Ovary (tissue), 10 donors: ENCODE measurements at places on chromosomes 7 and 10. TPM values are rescaled to one million over a fixed set of nuclear protein-coding genes. Genes with fewer than 3 reads are reported as not detected.
A peak's percentile ranks its signal among the peaks of the same experiment; 100 is the strongest.

The SFTPA2 gene
- not detected for total RNA-seq

The MRM2 gene
- 12.6 TPM for total RNA-seq

The TAS2R41 gene
- not detected for total RNA-seq

The PDZD7 gene
- 0.83 TPM for total RNA-seq

The MINDY4 gene
- 18.2 TPM for total RNA-seq

DNA sequence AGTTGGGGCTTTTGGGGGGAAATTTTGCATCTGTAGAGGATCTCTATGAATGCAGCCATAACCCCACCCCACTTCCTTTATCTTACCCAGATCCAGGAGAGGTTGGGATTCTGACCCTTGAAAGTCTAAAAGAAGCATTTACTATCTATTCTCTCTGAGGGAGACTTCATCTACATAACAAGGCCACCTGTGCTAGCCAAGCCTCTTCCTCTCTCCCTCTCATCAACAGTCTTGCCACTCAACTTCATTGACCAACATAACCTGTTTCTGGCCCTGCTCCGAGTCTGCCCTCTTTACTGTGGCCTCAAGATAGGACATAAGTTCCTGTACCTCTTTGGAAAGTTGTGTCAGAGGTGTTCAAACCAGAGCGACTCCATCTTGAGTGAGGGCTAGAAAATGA is 19.4 kb downstream of the TUBAL3 start:
- no peak for DNase-seq
- no peak overlapping the region for H3K27ac ChIP-seq
- H3K27me3 ChIP-seq = no peaks in the 10 kb centered on the region
- no peaks in the 10 kb centered on the region for H3K36me3 ChIP-seq

GRCh38 chr10:15491856-15492642 is 121.0 kb upstream of the FAM171A1 start:
- no peak overlapping the region for H3K4me3 ChIP-seq
- DNase-seq = no peak
- no peaks in the 10 kb centered on the region for H3K36me3 ChIP-seq
- H3K27me3 ChIP-seq = no peaks in the 10 kb centered on the region
- H3K27ac ChIP-seq = no peak overlapping the region

DNA sequence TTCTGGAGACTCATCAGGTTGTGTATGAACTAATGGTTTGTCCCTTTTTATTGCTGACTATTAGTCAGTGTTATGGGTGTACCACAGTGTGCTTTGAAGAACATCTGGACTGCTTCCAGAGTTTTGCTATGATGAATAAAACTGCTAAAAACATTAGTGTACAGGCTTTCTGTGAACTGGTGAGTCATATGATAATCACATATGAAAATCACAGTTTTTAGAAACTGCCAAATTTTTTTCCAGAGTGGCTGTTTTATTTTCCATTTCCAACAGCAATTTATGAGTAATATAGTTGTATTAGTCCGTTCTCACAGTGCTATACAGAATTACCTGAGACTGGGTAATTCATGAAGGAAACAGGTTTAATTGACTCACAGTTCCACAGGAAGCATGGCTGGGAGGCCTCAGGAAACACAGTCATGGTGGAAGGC is 281.2 kb upstream of the VSTM2A start:
- no peak overlapping the region for H3K27ac ChIP-seq
- H3K27me3 ChIP-seq = no peaks in the 10 kb centered on the region
- H3K4me1 ChIP-seq = no peaks in the 10 kb centered on the region
- no peak for DNase-seq
- no peaks in the 10 kb centered on the region for H3K36me3 ChIP-seq

DNA sequence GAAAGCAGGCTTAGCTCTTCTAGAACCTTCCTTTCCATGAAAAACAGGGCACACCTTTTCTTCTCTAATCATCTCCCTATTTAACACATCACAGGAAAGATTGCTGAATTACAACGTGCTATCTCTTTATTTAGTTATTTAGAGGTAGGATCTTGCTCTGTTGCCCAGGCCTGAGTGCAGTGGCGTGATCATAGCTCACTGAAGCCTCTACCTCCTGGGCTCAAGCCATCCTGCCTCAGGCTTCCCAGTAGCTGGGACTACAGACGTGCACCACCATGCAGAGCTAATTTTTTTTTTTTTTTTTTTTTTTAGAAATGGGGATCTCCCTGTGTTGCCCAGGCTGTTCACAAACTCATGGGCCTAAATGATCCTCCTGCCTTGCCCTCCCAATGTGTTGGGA is 251.2 kb downstream of the PRPF18 start:
- H3K36me3 ChIP-seq = no peaks in the 10 kb centered on the region
- no peak for DNase-seq
- H3K27me3 ChIP-seq = no peaks in the 10 kb centered on the region

GRCh38 chr10:116385994-116386809 is 41.4 kb upstream of the PNLIPRP3 start:
- no peak overlapping the region for H3K4me3 ChIP-seq
- H3K36me3 ChIP-seq = no peaks in the 10 kb centered on the region
- no peaks in the 10 kb centered on the region for H3K27me3 ChIP-seq
- no peak for DNase-seq
- no peaks in the 10 kb centered on the region for H3K4me1 ChIP-seq
- no peak overlapping the region for H3K27ac ChIP-seq

DNA sequence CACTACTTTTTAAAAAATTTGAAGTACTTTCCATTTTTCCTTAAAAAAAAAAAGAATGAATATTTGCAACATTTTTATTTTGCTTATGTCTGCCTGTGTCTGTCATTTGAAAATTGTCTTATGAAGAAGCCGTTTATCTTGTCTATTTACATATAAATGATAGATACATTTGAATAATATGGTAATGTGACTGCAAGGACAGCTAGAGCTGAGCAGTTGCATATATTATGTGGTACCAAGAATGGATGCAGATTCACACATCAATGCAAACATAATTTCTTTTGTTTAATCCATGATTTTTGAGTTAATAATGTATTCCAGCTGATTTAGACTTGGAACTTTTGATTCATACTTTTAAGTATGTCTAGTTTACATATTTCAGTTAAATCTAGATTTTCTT is 268.0 kb downstream of the CDK14 start:
- no peak for DNase-seq
- no peaks in the 10 kb centered on the region for H3K27me3 ChIP-seq
- H3K4me3 ChIP-seq = no peak overlapping the region
- no peak overlapping the region for H3K27ac ChIP-seq
- no peaks in the 10 kb centered on the region for H3K4me1 ChIP-seq
- no peaks in the 10 kb centered on the region for H3K36me3 ChIP-seq

DNA sequence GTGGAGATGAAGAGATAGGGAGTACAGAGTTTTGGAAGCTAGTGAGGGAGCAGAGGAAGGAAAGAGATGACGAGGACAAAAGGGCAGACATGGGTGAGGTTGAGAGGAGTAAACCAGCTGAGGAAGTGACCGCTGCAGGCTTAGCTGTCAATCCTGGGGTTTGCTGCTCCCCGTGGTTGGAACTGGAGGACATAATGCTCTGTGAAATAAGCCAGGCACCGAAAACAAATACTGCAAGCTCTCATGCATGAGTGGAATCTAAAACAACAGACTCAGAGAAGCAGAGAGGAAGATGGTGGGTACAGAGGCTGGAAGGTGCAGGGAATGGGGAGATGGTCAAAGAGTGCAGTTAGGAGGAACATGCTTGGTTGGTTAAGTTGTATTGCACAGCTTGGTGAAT is 482.2 kb upstream of the C7orf33 start:
- no peaks in the 10 kb centered on the region for H3K27me3 ChIP-seq
- DNase-seq = no peak
- H3K36me3 ChIP-seq = no peaks in the 10 kb centered on the region
- no peak overlapping the region for H3K4me3 ChIP-seq

DNA sequence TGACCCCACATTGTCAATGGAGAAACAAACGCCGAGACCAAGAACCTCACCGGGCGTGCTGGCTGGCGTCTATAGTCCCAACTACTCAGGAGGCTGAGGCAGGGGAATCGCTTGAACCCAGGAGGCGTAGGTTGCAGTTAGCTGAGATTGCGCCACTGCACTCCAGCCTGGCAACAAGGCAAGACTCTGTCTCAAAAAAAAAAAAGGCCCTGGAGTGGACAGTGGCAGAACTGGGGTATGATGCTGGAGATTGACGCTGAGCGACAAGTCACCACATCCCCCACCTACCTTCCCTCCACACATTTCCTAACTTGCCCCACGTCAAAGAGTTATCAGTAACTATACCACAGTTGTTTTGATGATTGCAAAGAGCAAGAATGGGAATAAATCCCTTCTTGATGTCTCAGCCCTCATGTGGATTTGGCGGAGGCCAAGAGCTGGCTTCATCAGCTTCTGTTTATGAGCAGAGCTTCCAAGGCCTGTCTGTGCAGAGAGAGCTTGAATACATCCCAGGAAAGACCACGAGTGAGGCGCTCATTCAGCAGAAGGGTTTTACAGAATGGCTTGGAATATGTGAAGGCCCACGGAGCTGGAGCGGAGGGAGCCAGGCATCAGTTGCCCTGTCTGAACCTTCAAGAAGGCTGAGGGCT is 28.0 kb upstream of the TNS3 start:
- no peaks in the 10 kb centered on the region for H3K36me3 ChIP-seq
- no peak overlapping the region for H3K4me3 ChIP-seq
- peak overlapping the region; percentile 51 for H3K27ac ChIP-seq
- peak; percentile 51 for DNase-seq
- H3K4me1 ChIP-seq = peaks cover 17% of the 10 kb centered on the region

DNA sequence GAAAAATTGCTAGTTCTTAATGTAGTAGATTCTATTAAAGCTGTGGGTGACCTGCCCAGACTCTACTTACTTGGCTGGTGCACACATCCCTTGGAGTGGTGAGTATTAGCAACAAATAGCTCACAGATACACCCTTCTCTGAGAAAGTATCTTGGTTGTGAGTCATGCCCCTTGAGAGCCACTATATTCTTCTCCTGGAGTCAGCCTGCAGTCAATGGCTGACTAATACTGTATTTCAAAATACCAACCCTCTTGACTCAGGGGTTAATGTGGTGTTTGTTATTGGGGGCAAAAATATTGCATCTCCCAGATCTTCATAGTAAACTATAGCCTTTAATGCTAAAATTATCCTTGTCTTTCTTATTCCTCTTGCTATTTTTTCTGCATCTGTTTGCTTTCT is 354.9 kb downstream of the BMPER start:
- DNase-seq = no peak
- H3K36me3 ChIP-seq = no peaks in the 10 kb centered on the region
- no peaks in the 10 kb centered on the region for H3K4me1 ChIP-seq
- H3K27me3 ChIP-seq = no peaks in the 10 kb centered on the region
- H3K4me3 ChIP-seq = no peak overlapping the region
- no peak overlapping the region for H3K27ac ChIP-seq

DNA sequence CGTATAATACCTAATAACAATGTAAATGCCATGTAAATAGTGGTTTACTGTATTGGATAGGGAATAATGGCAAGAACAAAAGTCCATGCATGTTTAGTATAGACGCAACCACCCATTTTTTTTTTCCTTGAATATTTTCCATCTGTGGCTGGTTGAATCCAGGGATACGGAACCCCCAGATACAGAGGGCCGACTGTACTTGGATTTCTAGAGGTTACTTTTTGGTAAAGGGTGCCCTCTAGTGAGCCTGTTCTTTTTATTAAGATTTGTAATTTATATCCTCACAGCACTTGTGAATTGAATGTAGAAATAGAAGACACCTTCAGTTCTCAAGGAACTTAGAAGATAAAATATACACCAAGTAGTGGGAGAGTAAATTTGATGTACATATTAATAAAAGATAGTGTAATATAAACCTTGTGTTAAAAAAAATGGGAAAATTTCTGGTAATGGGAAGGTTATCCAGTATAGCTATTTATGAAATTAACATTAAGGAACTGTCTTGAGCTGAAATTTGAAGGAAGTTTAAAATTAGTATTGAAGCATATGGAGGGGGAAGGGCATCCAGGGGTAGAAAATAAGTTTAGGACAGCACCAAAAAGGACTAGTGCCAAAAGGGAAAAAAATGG is 32.0 kb downstream of the EXOC6 start:
- no peaks in the 10 kb centered on the region for H3K36me3 ChIP-seq
- H3K27me3 ChIP-seq = no peaks in the 10 kb centered on the region
- no peak overlapping the region for H3K4me3 ChIP-seq
- H3K4me1 ChIP-seq = no peaks in the 10 kb centered on the region
- no peak overlapping the region for H3K27ac ChIP-seq

- H3K27ac ChIP-seq = no peak overlapping the region
- no peak for DNase-seq
- no peak overlapping the region for H3K4me3 ChIP-seq
These were observed 124.8 kb downstream of the ACTR3B start for GRCh38 chr7:152884321-152884720.

DNA sequence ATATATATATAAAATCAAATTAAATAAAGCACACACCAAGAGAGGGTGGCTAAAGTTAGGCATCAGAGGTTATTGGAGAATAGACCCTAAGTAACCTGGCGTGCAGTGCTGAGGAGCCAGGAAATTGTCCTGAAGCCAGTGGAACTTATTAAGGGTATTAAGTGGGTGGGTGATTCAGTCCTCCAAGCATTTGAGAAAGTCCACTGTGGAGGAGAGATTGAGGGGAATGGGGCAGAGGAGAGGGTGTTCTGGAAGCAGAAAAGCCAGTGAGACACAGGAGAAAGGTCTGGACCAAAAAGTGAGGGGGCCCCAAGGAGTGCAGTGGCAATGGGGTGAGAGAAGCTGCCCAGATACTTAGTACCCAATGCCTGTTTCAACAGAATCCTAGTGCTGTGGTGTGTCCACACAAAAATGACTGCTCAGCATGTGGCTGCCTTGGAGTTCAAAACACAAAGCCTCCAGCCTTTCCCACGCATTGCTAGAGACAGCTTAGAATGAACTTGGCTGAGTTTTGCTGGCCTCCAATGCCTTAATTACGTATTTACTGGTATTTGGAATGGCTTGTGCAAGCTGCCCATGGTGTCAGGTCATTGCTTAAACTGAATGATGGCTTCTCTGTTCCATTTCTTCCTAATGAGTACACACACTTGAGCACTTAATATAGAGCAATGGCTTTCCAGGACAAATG is 44.9 kb upstream of the CHST15 start:
- DNase-seq = no peak
- H3K27me3 ChIP-seq = no peaks in the 10 kb centered on the region
- H3K36me3 ChIP-seq = no peaks in the 10 kb centered on the region
- peaks cover 1% of the 10 kb centered on the region for H3K4me1 ChIP-seq
- no peak overlapping the region for H3K27ac ChIP-seq

GRCh38 chr7:95596198-95597063 is at the start of gene PDK4:
TSS of gene PDK4 (minus strand) at chr7:95596516. CDS start at chr7:95596293, 223 bp downstream.
- H3K27me3 ChIP-seq = no peaks in the 10 kb centered on the region
- peak within 1 kb of the TSS; percentile 95 for H3K27ac ChIP-seq
- DNase-seq = peak; percentile 94
- H3K4me3 ChIP-seq = peak within 1 kb of the TSS; percentile 74
- no peaks in the 10 kb centered on the region for H3K36me3 ChIP-seq
- peaks cover 6% of the 10 kb centered on the region for H3K4me1 ChIP-seq

DNA sequence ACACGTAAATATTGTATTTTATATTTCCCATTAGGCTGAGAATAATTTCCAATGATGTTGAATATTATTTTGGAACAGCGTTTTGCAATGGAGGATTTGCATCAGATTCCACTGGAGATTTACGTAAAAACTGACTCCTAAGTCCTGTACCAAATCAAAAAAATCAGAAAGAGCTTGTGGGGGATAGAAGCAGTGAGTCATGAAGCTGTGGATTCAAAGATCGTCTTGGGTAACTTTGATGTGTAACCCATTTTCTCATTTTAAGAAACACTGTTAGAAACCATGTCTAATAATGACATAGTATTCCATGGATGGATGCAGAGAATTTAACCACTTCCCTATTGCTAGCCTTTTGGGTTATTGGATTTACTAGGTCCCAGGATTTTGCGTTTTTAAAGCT is 158.6 kb downstream of the INHBA start:
- H3K4me1 ChIP-seq = no peaks in the 10 kb centered on the region
- H3K27ac ChIP-seq = no peak overlapping the region
- H3K27me3 ChIP-seq = no peaks in the 10 kb centered on the region
- no peak for DNase-seq

- DNase-seq = no peak
- H3K4me1 ChIP-seq = no peaks in the 10 kb centered on the region
- no peaks in the 10 kb centered on the region for H3K27me3 ChIP-seq
These were observed 348.8 kb downstream of the SORCS3 start for GRCh38 chr10:104989880-104990279.
